ENCODE measurements at places on chromosomes 16 and 17.

DNA sequence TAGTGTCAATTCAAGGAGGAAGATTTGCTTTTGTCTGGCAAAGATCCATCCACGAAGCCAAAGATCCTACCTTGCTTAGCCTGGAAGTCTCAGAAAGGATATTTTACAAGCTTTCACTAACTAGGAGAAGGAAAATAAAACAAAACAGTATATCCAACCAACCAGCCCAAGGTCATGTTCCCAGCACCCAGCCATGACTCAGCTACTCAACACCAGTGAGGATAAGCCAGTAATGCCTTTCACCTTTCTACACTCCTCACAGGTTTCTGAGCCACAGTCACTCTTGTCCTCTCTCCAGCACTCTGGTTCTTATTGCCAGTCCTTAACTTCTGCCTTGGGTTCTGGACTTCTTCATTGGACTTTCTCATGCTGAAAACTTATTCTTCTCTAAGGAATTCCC is 116.2 kb downstream of the CDH11 start:
- no peak for DNase-seq

DNA sequence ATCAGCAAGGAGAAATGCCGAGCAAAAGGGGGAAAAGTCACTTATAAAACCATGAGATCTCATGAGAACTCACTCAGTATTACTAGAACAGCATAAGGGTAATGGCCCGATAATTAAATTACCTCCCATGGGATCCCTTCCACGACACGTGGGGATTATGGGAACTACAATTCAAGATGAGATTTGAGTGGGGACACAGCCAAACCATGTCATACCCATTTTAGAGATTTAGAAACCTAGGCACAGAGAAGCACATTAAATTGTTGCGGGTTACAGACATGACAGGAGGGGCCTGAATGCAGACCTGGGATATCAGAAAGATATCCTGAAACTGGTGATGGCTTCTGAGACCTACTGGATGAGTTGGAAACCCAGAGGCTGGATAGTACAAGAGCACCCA is 20.1 kb downstream of the ARHGAP17 start:
- DNase-seq, result no peak

DNA sequence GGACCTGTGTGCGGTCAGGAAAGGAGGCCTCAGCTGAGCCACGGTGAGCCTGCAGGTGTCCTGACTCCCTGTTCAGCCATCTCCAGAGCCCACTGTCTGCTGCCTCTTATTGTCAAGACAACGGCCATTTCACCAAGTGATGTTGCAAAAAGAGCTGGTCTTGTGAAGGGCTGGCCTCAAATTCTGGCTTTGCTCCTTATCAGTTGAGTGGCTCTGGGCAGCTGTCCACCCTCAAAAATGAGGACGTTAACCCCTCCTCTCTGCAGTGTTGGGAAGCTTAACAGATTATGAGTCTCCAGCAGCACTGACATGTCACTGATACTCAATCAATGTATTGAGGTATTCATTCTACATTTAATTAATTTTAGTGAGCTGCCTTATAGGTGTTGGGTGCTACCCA is 171.1 kb upstream of the TOX3 start:
- DNase-seq, result no peak

- no peak for DNase-seq
These were observed 233.1 kb downstream of the CBLN1 start for GRCh38 chr16:49048557-49048956.

- no peak for DNase-seq
These were observed 579.7 kb downstream of the CDH13 start for GRCh38 chr16:83206426-83206825.
